Urothelium cell line (cell line): ENCODE measurements at places on chromosomes 1 and 21.
A peak's percentile ranks its signal among the peaks of the same experiment; 100 is the strongest.

DNA sequence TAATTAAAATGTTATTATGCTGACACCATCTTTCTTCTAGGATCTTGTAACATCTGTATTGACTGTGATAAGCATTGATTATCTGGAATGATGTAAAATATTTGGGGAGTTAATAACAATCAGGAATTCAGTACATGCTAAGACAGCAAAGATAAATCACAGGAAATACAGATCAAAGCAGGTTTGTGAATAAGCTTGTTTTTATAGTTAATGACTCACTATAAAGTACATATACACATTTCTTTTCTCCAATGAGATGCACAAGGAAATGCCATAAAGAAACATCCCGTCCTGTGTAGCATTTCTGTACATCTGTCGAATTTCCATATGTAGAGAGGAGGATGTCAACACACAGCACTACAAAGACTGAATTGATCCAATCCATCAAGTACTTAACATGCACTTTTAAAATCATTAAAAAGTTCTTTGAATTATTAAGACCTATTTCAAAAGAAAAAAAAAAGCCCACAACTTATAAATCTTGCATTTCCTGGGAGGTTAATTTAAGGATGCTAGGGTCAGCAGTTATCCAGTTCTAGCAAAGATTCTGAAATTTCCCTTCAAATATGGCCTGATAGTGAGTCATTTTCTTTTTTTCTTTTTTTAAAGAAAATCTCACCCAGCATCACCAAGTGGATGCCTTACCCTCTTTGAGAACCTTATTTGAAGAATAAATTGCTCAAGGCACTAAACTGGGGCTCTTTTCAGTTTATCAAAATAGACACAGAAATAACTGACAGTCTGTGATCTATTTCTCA is 243.2 kb upstream of the NR5A2 start:
- DNase-seq: no peak

DNA sequence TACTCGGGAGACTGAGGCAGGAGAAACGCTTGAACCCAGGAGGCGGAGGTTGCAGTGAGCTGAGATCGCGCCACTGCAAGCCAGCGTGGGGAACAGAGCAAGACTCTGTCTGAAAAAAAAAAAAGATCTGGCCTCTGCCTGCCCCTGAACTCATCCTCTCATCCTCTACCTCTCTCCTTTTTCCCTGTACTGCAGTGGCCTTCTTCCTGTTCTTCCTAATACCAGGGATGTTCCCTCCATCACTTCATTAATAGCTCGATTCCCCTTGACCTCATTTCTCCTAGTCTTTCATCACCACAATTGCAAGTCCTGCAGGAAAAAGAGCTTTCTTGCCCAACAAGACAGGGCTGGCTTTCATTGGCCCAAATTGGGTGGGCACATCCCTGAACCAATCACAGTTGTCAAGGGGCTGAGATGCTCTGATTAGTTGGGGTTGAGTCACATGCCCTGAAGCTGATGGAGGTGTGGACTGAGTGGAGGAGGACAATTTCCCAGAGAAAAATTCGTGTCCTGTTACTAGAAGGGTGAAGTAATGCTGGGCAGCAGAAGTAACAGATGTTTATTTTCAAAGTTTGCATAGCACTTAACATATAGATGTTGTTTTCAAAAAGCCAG is 86.8 kb upstream of the PUM1 start:
- DNase-seq: no peak

- no peak for DNase-seq
Measured at GRCh38 chr1:114173680-114174079, 20.0 kb upstream of the SYT6 start.

GRCh38 chr1:218779341-218780100 is 394.2 kb upstream of the LYPLAL1 start:
- DNase-seq: no peak

DNA sequence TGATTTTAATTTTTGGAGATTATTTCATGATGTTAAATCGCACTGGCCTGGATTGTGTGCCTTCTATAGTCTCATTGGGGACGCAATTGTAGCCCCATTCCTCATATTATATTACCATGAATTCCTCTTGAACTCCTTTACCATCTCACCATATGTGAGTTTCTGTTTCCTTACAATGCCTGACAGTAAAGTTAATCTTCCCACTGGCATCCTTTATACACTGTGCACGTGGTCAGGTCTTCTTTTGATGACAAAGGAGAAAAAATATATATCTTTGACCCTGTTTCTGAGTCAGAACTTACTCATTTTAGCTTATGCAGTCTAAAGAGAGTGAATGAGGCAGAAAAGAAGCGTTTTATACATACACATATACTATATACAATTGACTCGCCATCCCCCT is 774 bp upstream of the ABL2 start:
- no peak for DNase-seq

- no peak for DNase-seq
Measured at GRCh38 chr1:151803164-151803563, 2.1 kb downstream of the LINGO4 start.

DNA sequence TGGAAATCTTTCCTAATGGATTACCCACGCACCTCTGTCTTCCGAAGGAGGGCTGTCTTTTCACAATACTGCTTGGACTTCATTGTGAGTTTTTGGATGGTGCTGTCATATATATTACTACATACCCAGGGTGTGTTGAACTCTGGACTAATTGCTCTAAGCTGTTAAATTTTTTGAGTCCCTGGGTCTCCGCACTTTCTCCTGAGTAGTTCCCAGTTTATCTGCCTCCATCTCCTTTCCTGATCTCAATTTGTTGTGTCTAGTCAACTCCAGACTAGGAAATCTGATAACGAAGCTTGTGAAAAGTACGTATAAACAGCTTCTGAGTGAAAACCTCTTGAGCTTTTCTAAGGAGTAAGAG is 211.1 kb downstream of the ROR1 start:
- no peak for DNase-seq

DNA sequence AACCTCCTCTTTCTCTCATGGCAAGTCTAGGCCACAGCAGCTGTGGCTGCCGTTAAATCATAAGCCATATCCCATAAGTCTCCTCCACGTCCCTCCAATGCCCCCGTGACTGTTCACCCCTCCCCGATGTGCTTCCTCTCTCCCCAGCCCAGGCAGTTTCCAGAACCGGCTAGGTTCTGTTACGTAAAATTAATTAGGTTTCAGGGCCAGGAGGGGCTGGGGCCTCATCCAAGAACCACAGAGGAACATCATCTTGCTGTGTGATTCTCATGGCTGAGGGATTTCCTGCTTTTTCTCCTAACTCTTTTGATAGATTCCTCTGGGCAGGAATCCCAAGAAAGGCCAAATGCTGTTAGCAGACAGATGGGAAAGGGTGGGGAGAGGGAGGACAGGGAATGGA is 141.8 kb upstream of the AJAP1 start:
- DNase-seq: no peak

DNA sequence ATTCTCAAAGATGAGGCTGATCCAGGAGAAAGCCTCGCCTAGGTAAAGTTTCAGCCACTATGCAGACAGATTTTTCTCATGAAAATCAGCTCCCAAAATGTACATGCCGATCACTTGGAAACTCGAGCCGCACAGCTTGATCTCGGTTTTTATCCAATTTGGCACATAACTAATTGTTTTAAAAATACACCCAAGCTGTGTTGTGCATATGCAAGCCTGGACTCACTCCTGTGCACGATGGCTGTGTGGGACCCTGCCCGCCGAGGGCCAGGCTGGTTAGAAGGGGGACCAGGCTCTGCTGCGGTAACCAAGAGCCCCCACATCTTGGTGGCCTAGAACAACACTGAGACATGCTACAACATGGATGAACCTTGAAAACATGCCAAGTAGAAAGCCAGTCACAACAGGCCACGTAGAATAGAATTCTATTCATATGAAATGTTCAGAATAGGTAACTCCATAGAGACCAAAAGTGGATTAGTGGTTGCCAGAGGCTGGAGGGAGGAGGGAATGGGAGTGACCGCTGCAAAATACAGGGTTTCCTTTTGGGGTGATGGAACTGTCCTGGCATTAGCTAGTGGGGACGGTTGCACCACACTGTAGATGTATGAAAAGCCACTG is 16.1 kb upstream of the LDLRAP1 start:
- no peak for DNase-seq

- DNase-seq: no peak
Measured at GRCh38 chr1:171740356-171740863, 1.5 kb downstream of the VAMP4 start.

DNA sequence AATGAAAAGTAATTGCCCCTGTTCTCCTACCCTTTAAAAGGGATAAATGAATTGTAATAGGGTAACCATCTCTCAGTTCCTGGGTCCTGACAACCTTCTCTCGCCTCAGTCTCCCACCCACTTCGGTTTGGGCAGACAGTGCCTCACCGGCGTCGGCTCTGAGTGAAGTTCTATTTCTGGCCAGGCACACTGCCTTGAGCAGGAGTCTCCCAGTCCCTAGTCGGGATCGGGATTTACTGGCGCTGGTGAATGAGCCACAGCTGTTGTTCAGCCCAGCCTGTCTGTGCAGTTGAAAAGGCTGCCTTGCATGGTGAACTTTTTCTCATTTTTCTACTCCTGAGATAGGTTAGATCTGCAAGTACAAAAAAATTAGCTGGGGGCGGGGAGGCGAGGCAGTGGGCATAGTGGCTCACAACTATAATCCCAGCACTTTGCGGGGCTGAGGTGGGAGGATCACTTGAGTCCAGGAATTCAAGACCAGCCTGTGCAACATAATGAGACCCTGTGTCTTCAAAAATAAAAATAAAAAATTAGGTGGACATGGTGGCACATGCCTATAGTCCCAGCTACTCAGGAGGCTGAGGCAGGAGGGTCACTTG is 7.4 kb downstream of the PLEKHM2 start:
- DNase-seq: no peak

DNA sequence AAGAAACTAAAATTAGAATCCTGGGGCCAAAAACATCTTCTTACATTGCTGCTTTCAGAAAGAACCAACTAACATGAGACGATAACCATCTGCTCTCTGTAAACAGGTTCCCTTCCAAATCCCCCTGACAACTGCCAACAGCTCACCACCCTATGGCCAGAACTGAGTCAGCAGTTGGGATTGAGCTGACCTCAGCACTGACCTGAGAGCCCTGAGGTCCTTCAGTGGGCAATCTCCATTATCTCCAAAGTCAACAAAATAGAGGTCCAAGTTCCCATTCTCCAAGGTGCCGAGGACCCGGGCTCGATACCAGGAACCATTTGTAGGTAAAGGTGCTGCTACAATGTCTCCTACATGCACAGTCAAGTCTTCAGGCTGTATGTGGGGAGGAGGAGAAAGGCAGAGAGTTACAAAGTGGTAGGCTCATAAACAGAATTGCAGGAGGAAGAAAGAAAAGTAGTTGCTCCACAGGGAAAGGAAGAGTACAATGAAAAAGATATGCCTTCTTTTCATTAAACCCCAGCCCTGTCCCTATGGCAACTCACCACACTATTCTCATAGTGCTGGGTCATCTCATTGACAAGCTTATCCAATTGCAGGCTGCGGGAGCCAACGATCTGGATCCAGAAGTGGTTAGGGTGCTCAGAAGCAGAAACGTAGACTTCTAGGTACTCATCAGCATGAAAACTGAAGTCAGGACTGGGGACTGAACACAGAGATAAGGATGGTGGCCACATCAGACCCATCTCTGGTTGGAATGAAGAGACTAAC is 12.8 kb upstream of the MRPL9 start:
- DNase-seq: no peak

DNA sequence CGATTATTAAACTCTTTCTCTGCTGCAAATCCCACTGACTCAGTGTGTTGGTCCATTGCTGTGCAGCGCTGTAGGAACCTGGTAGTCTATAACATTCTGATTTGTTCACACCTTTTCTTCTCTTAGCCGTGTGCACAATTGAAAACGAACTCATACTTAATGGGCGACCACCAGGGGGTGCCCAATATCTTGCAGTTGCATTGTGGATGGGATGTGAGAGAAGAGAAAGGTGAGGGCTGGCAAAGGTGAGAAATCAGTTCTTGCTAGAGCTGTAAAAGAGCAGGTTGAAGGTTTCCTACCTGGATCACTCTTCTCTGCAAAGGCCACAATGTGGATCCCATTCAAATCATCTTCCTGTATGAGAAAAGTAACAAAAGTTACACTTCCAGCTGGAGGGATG is 51.0 kb downstream of the CASQ2 start:
- peak; percentile 30 for DNase-seq

DNA sequence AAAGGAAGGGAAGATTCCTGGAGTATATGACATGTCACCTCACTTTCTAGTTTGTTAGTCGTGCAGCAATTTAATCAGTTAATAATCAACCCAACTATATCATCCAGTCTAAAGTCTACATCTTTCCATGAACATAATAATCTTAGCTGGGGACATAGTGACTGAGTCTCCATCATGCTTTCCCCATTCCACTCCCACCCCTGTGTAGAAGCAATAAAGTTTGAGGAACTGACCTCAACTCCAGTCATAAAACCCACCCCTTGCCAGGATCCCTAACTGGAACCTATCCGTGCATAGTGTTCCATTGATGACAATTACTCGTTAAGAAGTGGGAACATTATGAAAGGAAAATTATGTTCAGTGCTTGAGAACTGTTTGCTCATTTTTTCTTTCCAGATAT is 48.9 kb upstream of the MROH9 start:
- no peak for DNase-seq

DNA sequence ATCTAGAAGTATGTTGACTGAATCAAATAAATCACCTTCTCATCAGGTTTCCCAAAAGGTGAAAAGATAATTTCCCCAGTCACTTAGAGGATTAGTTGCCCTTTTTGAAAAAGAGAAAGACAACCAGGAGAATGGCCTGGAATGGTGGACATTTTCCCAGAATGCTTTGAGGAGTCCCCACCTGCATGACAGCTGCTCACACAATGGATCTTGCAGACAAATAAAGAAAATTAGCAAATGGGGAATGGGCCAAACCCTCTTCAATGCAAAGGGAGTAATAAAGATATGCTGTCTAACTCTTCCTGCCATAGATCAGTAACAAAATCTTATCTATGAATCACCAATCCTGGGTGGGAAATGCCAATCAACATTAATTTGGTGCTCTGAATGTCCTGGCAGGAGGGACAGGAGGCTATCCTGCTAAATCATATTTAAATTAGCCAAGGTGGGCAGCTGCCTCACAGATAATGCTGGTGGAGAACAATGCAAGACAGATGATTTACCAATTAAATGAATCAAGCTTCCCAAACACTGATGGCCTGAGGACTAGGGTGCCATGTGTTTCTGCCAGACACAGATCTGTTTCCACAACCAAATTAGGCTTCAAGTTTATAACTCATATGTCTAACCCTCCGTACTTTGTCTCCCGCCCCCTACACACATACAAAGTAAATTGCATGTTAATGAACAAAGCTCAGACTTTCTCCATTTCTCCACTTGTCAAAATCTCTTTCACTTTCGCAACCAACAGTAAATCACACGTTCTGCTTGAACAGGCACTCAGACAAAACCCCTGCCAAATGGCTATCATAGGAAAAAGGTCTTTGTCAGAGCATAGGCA is 488.0 kb upstream of the PLXNA2 start:
- DNase-seq: no peak

- peak; percentile 12 for DNase-seq
Measured at GRCh38 chr21:37983336-37984095, 67.3 kb upstream of the KCNJ6 start.

DNA sequence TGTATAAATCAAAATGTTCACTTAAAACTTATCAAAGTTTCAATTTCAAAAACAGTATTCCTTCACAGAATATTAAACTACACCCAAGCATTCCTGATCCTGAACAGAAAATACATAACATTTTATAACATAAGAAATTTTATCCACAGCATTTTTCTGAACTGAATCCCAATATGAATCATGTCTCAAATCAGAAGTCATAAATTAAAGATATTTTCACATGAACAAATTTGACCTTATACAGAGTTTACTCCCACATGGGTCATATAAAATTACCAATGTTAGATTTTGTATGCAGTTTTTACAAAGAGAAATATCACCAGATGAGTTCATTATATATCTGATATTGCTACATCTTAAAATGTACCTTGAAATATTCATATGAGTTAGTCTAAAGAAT is 48.6 kb upstream of the ASPM start:
- DNase-seq: no peak

- DNase-seq: no peak
Measured at GRCh38 chr1:187790724-187791123, 962.0 kb downstream of the PLA2G4A start.
